CD4-positive, alpha-beta T cell treated with Interleukin-10 for 1 hour (primary cell): ENCODE measurements at places on chromosomes 12 and 14.

DNA sequence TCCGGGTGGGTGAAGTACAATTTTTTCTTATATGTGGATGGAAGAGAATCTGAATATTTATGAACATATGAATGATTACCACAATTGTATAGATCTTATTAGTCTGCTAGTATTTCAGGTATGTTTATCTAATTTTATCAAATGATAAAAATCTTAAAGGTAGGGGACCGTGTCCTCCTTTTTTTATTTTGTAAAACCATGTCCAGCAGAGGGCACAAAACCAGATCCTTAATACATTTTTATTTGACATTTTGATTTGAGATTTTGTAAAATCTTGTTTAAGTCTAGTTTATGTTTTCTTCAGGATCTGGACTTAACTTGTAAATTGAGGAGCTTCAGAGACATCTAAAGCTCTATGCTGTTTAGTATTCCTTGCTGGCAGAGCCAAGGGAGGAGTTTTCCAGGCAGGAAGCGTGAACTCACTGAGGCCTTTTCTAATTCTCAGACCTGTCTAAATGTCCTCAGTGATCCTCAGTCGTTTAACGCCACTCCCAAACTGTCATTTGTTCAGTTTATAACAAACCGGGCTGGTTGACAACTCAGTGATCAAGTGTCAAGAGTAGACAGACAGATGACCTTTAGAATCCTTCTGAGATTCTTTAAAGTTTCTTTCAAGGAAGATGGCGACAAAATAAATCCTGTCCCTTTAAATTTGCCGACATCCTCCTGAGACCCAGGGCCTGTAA is 263.9 kb downstream of the KTN1 start:
- no peak for DNase-seq

GRCh38 chr12:92275443-92276154 is 130.0 kb upstream of the BTG1 start:
- no peak for DNase-seq

- DNase-seq: no peak
Measured at GRCh38 chr14:93870377-93870776, 56.8 kb upstream of the FAM181A start.

- DNase-seq: no peak
Measured at GRCh38 chr12:117789195-117789912, 179.4 kb downstream of the KSR2 start.

GRCh38 chr12:54001283-54002187 is 1.6 kb downstream of the HOXC9 start:
- no peak for DNase-seq

GRCh38 chr14:95156161-95157047 is 925 bp downstream of the DICER1 start:
- peak; percentile 42 for DNase-seq

GRCh38 chr12:124073356-124074035 is 100.5 kb downstream of the ZNF664 start:
- no peak for DNase-seq

- no peak for DNase-seq
Measured at GRCh38 chr14:24996930-24997725, 52.8 kb downstream of the STXBP6 start.

DNA sequence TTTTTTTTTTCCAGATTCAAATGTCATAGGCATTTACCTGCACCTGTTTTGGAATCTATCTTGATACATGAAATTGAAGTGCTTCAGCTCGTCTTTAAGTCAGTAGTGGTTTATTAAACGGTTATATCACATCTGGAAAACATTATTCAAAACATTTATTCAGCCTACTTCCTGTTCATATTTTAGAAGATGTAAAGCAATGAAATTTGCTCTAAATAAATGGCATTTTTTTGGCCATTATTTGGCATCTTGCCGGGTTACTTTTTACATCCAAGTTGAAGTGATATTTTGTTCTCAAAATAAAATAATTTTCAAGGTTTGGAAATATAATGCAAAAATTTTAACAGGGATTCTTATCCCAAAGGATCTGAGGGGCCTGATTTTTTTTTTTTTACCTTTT is 103.1 kb downstream of the EML1 start:
- DNase-seq: no peak

GRCh38 chr12:103538397-103538796 is 42.6 kb upstream of the C12orf42 start:
- DNase-seq: no peak

GRCh38 chr12:70590549-70591226 is 46.5 kb downstream of the PTPRB start:
- DNase-seq: no peak

- DNase-seq: no peak
Measured at GRCh38 chr12:164207-164606, 49.8 kb downstream of the SLC6A12 start.

GRCh38 chr12:119319638-119320037 is 14.9 kb upstream of the CCDC60 start:
- no peak for DNase-seq

DNA sequence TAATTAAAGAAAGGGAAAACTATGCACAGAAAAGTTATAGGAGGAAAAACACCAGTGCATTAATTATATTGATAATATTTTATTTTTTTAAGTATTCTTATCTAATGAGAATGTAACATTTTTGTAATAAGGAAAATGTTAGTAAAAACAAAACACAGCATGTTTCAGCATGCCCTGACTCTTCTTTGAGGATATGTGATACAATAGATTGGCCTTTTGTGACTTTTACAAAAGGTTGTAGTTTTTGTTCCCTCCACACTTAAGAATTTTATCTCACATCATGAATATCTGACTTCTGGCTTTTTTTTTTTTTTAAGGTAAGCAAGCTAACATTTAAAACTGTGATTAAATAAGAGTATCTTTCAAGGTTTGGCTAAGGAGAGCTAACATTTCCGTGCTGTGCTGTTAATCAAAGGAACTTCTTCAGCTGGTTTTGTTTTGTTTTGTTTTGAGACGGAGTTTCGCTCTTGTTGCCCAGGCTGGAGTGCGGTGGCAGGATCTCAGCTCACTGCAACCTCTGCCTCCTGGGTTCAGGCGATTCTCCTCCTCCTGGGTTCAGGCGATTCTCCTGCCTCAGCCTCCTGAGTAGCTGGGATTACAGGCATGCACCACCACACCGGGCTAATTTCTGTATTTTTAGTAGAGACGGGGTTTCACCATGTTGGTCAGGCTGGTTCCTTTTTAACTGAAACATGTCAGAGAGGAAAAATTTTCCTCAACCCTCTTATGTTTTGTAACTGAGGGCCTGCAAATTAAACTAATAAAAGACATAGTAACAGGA is 30.8 kb upstream of the RESF1 start:
- peak; percentile 43 for DNase-seq

DNA sequence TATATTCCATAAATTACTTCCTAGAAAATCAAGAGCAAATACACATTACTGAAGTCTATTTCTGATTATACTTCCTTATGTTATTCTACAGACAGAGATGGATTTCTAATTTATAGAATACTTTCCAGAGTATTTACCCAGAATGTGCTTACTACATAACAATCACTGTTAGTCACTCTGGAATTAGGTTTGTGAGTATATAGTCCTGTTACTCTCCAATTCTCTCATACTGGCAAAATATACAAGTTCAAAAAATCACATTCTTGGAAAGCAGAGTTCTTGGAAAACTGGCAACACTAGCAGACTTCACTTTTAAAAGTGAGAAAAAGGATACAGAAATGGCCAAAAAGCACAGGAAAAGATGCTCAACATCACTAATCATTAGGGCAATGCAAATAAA is 7.3 kb downstream of the PPP2R5E start:
- no peak for DNase-seq

DNA sequence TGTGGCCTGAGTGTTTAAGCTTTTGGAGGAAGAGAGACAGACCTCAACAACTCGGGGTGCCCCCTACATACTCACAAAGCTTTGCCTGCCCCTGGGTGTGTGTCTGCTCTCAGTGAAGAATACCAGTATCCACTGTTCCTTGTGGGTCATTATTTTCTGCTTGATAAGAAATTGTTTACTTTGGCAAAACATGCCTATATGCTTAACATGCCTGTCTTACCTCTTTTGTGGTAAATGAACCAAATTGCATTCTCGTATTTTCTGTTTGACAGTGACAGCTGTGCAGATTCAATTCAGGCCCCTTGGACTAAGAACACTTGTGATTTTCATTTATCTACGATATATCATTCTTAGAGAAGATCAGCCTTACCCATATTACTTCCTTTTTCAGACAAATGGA is 50.6 kb upstream of the REP15 start:
- DNase-seq: no peak

GRCh38 chr14:23398348-23398747 is 9.7 kb downstream of the MYH6 start:
- DNase-seq: no peak

GRCh38 chr14:100292776-100293461 is 13.3 kb downstream of the SLC25A29 start:
- DNase-seq: no peak

DNA sequence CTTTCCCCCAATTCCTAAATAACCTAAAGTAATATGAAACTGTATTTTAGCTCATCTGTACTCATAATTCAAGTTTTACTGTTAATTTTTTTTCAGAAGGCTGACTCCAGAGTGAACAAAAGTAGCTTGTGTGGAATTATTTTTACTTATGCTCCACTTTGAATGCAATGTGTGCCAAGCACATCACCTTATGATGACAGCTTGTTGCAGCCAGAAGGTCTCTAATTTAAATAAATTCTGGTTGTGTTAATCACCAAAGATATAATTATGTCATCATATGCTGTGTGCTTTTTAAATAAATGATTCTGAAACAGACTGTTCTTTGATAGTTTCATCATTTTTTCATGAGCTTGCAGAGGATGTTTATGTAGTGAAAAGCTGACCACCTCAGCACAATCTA is 283.1 kb downstream of the TMEM117 start:
- no peak for DNase-seq

- peak; percentile 70 for DNase-seq
Measured at GRCh38 chr12:14410841-14411569, 45.5 kb downstream of the ATF7IP start.

DNA sequence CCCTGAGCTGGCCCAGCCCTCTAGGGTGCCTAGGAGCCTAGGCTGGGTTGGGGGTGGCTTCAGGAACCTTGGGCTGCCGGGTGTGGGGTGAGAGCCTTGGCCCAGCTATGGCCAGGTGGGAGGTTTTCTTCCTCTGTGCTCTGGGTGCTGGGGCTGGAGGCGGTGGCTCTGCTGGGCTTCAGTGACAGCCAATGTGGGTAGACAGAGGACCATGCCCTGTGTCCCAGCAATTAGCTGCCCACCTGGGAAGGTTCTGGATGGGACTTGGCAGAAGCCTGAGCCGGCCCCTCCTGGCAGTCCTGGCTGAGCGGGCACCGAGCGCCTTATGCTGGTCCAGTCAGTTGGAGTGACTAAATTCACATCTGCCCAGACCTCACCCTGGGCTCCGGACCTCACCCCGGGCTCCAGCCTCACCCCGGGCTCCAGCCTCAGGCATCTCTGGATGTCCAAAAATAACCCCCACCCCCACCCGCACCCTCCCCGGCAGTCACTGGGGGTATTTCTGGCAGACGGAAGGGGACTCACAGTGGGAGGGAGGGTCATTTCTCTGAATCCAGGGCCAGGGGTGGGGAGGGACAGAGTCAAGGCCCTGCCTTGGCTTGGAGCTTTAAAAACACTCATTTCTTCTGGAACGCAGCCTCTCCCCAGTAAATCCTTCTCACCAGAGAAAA is 46.9 kb downstream of the CYP46A1 start:
- DNase-seq: no peak

- no peak for DNase-seq
Measured at GRCh38 chr12:93060666-93061472, 131.8 kb upstream of the EEA1 start.
